Subcutaneous adipose tissue (tissue), 4 donors: ENCODE measurements at places on chromosomes 2 and 18. TPM values are rescaled to one million over a fixed set of nuclear protein-coding genes. Genes with fewer than 3 reads are reported as not detected.

Gene NEB
- total RNA-seq: 4.4 TPM

Gene KYNU
- 7.3 TPM for total RNA-seq

Gene TBR1
- total RNA-seq: not detected

Gene ZC3H6
- total RNA-seq: 24.3 TPM

Gene SIX3
- not detected for total RNA-seq

Gene C2orf92
- 8.8 TPM for total RNA-seq

Gene CERKL
- total RNA-seq: not detected

Gene NGEF
- 0.17 TPM for total RNA-seq

Gene MAB21L4
- not detected for total RNA-seq

Gene C2orf15
- total RNA-seq: not detected

Gene CXCR4
- total RNA-seq: 36.7 TPM

Gene AP1S3
- total RNA-seq: 1.1 TPM

Gene ZAP70
- total RNA-seq: 3.1 TPM

Gene ABHD1
- total RNA-seq: not detected

Gene RGPD3
- 0.85 TPM for total RNA-seq

Gene REG1B
- not detected for total RNA-seq

Gene SNTG2
- 5.3 TPM for total RNA-seq

Gene APCDD1
- 143 TPM for total RNA-seq

Gene CSRNP3
- total RNA-seq: 2.4 TPM

Gene ERFE
- not detected for total RNA-seq

Gene TXNDC2
- total RNA-seq: not detected

Gene ASPRV1
- total RNA-seq: 1.5 TPM

Gene PLEKHB2
- 48.6 TPM for total RNA-seq

Gene GCA
- total RNA-seq: 17.0 TPM

Gene FBLN7
- 13.0 TPM for total RNA-seq

Gene YPEL5
- 117 TPM for total RNA-seq

Gene METTL4
- total RNA-seq: 8.0 TPM

Gene CIB4
- not detected for total RNA-seq

Gene PARD6G
- total RNA-seq: 0.65 TPM

Gene TWIST2
- 90.8 TPM for total RNA-seq

Gene SPR
- total RNA-seq: 39.0 TPM

Gene SAG
- not detected for total RNA-seq

Gene FIGN
- total RNA-seq: 14.1 TPM

Gene EMX1
- total RNA-seq: not detected

Gene PLEK
- 33.6 TPM for total RNA-seq

Gene ERBB4
- total RNA-seq: 0.66 TPM

Gene RMC1
- total RNA-seq: 23.3 TPM

Gene REG3A
- total RNA-seq: not detected

Gene SCYGR7
- total RNA-seq: not detected

Gene SALL3
- not detected for total RNA-seq

Gene HTR2B
- total RNA-seq: 0.88 TPM

Gene SP5
- 4.4 TPM for total RNA-seq

Gene AKAIN1
- not detected for total RNA-seq

Gene HOXD8
- 24.5 TPM for total RNA-seq

Gene DUSP2
- total RNA-seq: 10.2 TPM
